Heart left ventricle (tissue), 16 donors: ENCODE measurements at places on chromosomes 6 and 20. TPM values are rescaled to one million over a fixed set of nuclear protein-coding genes. Genes with fewer than 3 reads are reported as not detected.

Gene OR2B6
- total RNA-seq: not detected

Gene MLN
- not detected for total RNA-seq

Gene SHLD1
- total RNA-seq: 4.4 TPM

Gene PRDM13
- total RNA-seq: not detected

Gene DEFB124
- not detected for total RNA-seq

Gene SIRPB1
- total RNA-seq: 14.0 TPM

DNA sequence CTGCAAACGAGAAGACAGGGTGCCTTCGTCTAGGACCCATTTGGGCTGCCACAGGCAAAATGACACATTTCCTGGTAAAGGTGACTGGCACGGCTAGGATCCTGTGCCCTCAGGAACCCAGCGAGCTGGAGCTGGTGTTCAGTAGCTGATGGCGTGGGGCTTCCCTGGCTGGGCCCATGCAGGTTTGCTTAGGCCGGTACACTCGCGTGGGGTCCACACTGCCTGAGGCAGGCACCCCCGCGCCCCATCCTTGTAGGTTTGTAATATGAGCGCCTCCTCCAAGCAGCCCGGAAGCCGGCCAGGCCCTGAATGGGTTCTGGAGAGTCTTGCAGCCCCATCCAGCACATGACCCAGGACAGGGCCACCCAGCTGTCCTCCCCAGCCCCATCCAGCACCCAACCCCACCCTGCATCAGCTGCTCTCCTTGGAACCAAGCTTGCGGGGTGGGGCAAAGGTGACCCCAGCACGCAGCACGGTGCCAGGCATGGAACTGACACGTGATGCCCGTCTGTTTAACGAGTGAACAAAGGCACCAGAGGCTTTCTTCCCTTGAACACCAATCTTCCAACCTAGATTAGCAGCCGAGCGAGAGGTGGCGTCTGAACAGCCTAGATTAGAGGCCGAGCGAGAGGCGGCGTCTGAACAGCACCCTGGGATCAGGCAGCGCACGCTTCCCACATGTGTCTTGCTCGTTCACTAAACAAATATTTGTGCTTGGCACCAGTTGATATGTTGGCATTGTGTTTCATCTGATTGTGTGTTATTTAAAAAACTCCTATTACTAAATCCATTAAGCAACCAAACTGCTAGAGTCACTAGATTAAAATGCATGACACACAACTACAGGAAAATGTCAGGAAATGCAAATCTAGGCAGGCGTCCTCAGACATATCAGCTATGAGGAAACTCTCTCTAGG is 112.1 kb downstream of the DLL1 start:
- H3K36me3 ChIP-seq: no peaks in the 10 kb centered on the region
- no peak for DNase-seq
- no peaks in the 10 kb centered on the region for H3K4me1 ChIP-seq
- no peak overlapping the region for H3K27ac ChIP-seq
- no peak overlapping the region for H3K4me3 ChIP-seq
- no peaks in the 10 kb centered on the region for H3K27me3 ChIP-seq

DNA sequence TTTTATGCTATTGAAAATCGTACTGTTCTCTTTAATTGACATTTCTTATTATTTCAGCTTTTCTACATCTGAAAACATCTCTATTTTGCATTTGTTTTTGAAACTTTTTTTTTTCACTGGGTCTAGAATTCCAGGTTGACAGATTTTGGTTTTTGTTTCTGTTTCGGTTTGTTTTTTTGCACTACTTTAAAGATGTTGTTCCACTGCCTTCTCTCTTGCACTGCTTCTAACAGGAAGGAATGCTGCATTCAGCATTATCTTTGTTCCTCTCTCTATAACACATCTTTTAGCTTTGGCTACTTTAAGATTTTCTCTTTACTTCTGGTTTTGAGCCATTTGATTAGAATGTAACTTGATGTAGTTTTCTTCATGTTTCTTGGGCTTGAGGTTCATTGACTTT is 20.1 kb upstream of the SLC17A1 start:
- no peak for DNase-seq
- no peaks in the 10 kb centered on the region for H3K27me3 ChIP-seq
- H3K4me1 ChIP-seq: no peaks in the 10 kb centered on the region
- H3K4me3 ChIP-seq: no peak overlapping the region

DNA sequence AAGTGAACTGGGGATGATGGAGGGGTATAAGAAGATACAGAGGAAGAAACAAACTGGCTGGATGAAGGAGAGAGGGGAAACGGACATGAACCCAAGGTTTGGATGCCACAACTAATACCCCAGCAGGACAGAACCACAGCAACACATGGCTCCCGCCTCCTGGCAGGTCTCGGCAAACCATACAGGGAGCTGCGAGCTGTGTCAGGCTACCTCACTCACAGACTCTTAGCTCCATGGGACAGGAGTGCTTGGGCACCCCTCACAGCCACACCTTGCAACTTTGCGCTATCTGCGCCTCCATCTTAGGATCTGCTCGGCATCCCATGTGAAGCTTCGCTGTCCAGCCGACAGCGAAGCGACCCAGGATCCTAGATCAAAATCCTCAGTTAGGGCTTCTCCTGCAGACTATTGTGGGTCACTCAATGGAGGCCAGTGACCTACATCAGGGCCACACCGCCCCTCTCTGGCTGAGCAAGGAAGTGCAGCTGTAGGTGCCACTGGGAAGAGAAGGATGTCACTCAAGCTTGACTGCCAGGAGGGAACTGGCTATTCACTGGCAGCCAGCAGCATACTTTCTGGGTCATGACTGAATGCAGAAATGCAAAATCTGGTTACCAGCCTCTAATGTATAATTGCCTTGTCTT is 174.4 kb upstream of the RIN2 start:
- H3K4me3 ChIP-seq: no peak overlapping the region
- DNase-seq: peak; percentile 65
- no peaks in the 10 kb centered on the region for H3K36me3 ChIP-seq
- H3K27ac ChIP-seq: no peak overlapping the region
- H3K4me1 ChIP-seq: no peaks in the 10 kb centered on the region
- peaks cover 5% of the 10 kb centered on the region for H3K27me3 ChIP-seq

- peak within 1 kb of the TSS; percentile 90 for H3K4me3 ChIP-seq
- no peaks in the 10 kb centered on the region for H3K27me3 ChIP-seq
- H3K4me1 ChIP-seq: peaks cover 15% of the 10 kb centered on the region
- peak; percentile 100 for DNase-seq
Measured at GRCh38 chr20:5126512-5127203, at the start of gene CDS2. TSS of gene CDS2 (plus strand) at chr20:5127008. CDS start at chr20:5127093, 85 bp downstream.

DNA sequence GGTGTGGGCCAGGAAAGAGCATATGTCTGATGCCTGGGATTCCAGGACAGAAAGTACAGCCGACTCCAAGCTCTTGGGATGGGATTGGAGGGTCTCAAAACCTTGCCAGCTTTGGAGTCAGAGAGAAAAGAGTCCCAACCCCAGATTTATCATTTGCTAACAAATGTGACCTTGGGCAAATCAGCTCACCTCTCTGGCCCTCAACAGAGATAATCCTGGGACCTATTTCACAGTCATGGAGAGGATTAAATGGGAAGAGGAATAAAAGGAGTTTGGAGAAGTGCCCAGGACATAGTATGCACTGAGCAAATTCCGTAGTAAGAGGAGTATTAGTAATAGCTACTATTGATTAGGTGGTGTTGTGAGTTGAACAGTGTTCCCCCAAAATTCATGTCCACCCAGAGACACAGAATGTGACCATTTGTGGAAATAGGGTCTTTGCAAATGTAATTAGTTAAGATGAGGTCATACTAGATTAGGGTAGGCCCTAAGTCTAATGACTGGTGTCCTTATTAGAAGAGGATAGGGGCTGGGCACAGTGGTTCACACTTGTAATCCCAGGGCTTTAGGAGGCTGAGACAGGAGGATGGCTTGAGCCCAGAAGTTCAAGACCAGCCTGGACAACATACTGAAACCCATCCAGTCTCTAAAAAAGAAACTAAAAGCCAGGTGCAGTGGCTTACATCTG is 17.1 kb downstream of the RIPOR3 start:
- no peak for DNase-seq
- H3K27me3 ChIP-seq: no peaks in the 10 kb centered on the region
- H3K36me3 ChIP-seq: no peaks in the 10 kb centered on the region
- peak overlapping the region; percentile 30 for H3K27ac ChIP-seq

DNA sequence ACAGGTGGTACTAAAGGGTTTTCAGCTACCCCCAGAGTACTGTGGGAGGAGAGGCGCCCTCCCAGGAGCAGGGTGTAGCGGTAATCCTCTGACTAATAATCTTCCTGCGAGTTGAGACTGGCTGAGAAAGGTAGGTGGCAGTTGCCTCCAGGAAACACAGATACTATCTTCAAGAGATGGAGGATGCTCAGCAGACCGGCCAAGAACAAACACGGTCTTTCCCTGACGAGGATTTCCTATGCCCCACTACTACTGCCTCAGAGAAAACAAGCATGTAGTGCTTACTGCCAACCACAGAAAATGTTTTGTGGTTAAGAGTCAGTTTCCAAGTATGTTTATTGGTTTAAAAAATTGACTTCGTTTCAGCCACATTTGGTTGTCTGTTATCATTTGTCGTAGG is 26.8 kb downstream of the C6orf89 start:
- no peaks in the 10 kb centered on the region for H3K27me3 ChIP-seq
- peaks cover 9% of the 10 kb centered on the region for H3K4me1 ChIP-seq
- H3K4me3 ChIP-seq: no peak overlapping the region
- no peak for DNase-seq

DNA sequence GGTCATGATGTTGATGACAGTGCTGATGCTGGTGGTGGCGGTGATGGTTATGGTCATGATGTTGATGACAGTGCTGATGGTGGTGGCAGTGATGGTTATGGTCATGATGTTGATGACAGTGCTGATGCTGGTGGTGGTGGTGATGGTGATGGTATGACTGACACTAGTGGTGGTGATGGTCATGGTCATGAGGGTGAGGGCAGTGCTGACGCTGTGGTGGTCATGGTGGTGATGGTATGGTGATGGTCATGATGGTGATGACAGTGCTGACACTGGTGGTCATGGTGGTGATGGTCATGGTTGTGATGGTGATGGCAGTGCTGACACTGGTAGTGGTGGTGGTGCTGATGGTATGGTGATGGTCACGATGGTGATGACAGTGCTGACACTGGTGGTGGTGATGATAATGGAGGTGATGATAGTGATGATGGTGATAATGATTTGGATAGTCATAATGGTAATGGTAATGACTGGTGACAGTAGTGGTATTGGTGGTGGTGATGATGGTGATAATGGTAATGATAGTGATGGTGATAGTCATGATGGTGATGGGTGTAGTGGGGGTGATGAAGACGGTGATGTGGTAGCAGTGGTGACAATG is 206.2 kb downstream of the CDH4 start:
- H3K27ac ChIP-seq: no peak overlapping the region
- H3K4me1 ChIP-seq: no peaks in the 10 kb centered on the region
- H3K4me3 ChIP-seq: no peak overlapping the region
- H3K36me3 ChIP-seq: no peaks in the 10 kb centered on the region

DNA sequence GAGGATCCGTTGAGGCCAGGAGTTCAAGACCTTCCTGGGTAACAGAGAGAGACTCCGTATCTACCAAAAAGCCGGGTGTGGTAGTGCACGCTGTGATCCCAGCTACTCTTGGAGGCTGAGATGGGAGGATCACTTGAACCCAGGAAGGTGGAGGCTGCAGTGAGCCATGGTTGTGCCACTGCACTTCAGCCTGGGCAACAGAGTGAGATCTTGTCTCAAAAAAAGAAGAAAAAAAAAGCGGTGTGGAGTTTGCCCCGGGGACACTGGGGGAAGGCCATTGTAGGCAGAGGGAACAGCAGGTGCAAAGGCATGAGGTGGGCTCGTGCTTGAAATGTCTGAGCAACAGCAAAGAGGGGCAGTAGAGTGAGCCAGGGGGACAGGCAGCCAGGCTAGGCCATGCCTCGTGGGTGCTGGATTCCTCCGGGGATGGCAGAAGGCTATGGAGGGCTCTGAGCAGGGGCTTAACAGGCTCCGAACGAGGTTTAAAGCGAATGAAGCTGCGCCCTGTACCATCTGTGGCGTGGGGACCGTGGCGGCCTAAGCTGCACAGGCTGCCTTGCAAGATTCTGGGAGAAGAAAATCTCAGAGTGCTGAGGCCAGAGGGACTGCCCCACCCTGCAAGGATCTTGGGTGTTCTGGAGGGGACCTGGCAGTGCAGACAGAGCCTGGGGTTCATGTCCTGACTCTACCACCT is 36.9 kb upstream of the NOL4L start:
- H3K4me1 ChIP-seq: peaks cover 3% of the 10 kb centered on the region
- no peaks in the 10 kb centered on the region for H3K36me3 ChIP-seq
- DNase-seq: no peak
- no peak overlapping the region for H3K27ac ChIP-seq
- H3K27me3 ChIP-seq: no peaks in the 10 kb centered on the region

DNA sequence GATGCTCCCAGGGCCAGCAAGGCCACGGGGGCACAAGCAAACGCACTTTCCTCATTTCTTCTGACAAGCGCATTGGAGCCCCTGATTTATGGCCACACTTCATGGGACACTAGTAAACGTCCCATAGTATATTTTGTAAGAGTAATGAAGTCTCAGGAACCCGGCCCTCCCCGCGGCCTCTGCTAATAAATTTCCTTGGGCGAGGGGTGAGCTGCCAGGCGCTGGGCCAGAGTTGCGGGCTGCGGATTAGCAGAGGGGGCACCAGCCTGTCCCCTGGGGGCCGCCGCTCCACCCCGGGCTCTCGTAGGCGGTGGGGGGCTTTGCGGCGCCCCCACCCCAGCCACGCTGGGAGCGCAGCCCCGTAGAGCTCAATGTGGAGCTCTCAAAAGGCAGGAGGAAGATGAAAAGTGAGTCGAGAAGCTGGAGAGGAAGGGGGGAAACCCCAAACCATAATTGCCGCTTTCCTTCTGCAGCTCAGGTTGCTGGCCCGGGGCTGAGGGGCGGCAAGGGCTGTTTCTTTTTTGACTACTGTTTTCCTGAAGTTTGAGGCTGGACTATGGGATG is 173.6 kb downstream of the CDC5L start:
- peaks cover 3% of the 10 kb centered on the region for H3K27me3 ChIP-seq
- no peak overlapping the region for H3K27ac ChIP-seq
- no peak overlapping the region for H3K4me3 ChIP-seq
- no peaks in the 10 kb centered on the region for H3K4me1 ChIP-seq
- no peak for DNase-seq
- H3K36me3 ChIP-seq: no peaks in the 10 kb centered on the region
